Sigmoid colon (tissue), 7 donors: ENCODE measurements at places on chromosomes 4 and X. TPM values are rescaled to one million over a fixed set of nuclear protein-coding genes. Genes with fewer than 3 reads are reported as not detected.

HTN3 gene
- not detected for total RNA-seq

SFRP2 gene
- total RNA-seq = 46.0 TPM

IQSEC2 gene
- total RNA-seq = 19.7 TPM

GRCh38 chrX:30957753-30958152 lies 68.7 kb upstream of the TAB3 start:
- no peaks in the 10 kb centered on the region for H3K36me3 ChIP-seq
- no peaks in the 10 kb centered on the region for H3K4me1 ChIP-seq

- H3K36me3 ChIP-seq = no peaks in the 10 kb centered on the region
- H3K4me1 ChIP-seq = peaks cover 13% of the 10 kb centered on the region
- H3K27ac ChIP-seq = peak overlapping the region; percentile 42
- H3K4me3 ChIP-seq = no peak overlapping the region
Measured at GRCh38 chrX:136130931-136131833, 16.2 kb upstream of the FHL1 start.

DNA sequence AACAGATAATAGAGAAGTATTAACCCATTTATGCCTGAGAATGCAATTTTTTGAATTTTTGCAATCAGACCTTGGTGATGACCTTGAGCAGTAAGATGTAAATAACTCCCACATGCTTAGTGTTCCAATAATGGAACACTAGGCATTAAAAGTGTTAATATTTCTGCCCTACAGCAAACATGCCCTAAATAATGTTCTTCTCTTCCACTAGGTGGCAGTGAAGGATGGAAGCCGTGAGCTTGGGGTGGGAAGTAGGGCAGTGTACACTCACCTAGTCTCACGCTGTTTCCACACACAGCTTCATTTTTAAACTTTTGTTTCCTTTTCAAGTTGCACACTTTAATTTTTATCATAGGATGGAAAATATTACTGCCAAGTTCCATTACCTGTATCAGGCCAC lies 613.1 kb upstream of the HS3ST1 start:
- no peak for DNase-seq
- H3K4me1 ChIP-seq = no peaks in the 10 kb centered on the region
- no peaks in the 10 kb centered on the region for H3K27me3 ChIP-seq
- H3K36me3 ChIP-seq = no peaks in the 10 kb centered on the region
- H3K4me3 ChIP-seq = no peak overlapping the region
- H3K27ac ChIP-seq = no peak overlapping the region

- no peak overlapping the region for H3K27ac ChIP-seq
- no peak overlapping the region for H3K4me3 ChIP-seq
- no peaks in the 10 kb centered on the region for H3K27me3 ChIP-seq
- no peaks in the 10 kb centered on the region for H3K36me3 ChIP-seq
- no peak for DNase-seq
Measured at GRCh38 chrX:21638311-21638710, 19.8 kb downstream of the KLHL34 start.

- no peak for DNase-seq
- no peaks in the 10 kb centered on the region for H3K27me3 ChIP-seq
- H3K36me3 ChIP-seq = no peaks in the 10 kb centered on the region
- no peak overlapping the region for H3K4me3 ChIP-seq
Measured at GRCh38 chr4:14254926-14255325, 627.4 kb upstream of the BOD1L1 start.
